ENCODE measurements at places on chromosomes 5 and 9.
A peak's percentile ranks its signal among the peaks of the same experiment; 100 is the strongest.

- no peak for DNase-seq
Observed at GRCh38 chr5:75078027-75078426, 25.7 kb upstream of the GCNT4 start.

- DNase-seq: peak; percentile 68
Observed at GRCh38 chr5:177498013-177498787, 796 bp upstream of the PDLIM7 start.

GRCh38 chr5:71767661-71768060, 48.6 kb downstream of the CARTPT start:
- DNase-seq: no peak

GRCh38 chr5:106116682-106117081, 1554.1 kb downstream of the EFNA5 start:
- no peak for DNase-seq

DNA sequence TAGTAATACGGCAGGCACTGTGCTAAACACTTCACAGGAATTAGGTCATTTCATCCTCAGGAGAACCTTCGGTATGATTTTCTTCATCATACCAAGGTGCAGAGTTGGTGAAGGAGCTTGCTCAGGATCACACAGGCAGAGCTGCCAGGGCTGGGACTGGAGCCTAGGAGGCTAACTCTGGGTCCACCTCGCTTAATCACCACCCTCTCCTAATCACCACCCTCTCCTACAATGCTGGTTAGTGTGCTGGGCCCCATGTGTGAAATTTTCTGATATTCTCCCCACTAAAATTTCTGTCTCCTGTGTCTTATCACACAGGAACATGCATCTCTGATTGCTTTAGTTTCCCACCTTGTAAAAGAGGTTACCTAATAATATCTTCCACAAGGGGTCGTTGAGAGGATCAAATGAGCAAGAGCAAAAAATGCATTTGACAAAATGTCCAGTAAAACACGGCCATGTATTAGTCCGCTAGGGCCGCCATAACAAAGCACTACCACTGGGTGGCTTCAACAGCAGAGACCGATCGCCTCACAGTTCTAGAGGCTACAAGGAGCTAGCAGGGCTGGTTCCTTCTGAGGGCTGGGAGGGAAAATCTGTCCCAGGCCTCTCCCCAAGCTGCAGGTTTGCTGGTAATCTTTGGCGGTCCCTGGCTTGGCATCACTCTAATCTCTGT, 128.2 kb upstream of the NFIB start:
- peak; percentile 64 for DNase-seq

- DNase-seq: no peak
Observed at GRCh38 chr9:87556821-87557220, 59.2 kb downstream of the DAPK1 start.

DNA sequence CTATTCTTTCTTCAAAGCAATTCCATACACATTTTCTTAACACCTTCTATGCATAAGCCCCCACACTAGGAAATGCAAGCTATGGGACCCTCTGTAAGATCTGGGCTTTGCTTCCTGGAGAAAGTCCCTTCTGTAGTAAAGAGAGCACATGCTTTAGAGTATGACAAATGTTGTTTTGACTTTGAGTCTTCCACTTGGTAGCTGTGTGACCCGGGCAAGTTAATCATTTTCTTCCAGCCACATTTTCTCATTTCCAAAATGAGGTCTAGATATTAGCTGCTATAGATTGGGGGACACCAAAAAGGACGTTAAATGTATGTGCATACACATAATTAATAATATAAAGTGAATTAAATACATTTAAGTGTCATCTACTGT, 334.0 kb downstream of the NFIB start:
- no peak for DNase-seq

GRCh38 chr5:99460701-99461100, 531.9 kb upstream of the CHD1 start:
- DNase-seq: no peak

- DNase-seq: no peak
Observed at GRCh38 chr5:448061-448765, 5.2 kb downstream of the EXOC3 start.

- no peak for DNase-seq
Observed at GRCh38 chr9:8362250-8362649, 562.7 kb upstream of the DMAC1 start.

- no peak for DNase-seq
Observed at GRCh38 chr9:71895117-71895516, 15.9 kb downstream of the ABHD17B start.

GRCh38 chr9:122572456-122572855, 10.7 kb downstream of the OR1L8 start:
- no peak for DNase-seq

DNA sequence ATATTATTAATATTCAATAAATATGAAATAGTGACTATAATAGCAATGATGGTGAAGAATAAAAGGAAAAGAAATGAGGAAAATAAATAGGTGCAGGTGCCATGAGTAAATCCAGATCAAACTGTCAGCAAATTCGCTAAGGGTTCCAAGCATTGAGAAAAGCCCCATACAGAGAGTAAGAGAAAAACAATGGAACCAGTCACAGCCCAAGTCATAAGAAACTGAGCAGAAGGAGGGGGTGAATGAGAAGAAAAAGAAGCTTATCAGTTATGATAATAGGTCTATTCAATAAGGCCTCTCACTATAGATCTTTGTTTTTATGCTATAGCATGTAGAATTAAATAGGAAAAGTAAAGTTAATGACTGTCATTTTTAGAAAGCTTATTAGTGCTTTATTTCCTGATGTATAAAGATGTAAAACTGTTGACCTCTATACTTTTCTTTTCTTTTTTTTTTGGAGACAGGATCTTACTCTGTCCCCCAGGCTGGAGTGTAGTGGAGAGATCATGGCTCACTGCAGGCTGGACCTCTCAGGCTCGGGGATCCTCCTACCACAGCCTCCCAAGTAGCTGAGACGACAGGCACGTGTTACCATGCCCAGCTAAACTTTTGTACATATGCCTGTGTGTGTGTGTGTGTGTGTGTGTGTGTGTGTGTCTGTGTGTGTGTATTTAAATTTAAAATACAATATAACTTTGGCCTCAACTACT, 72.4 kb downstream of the FYB1 start:
- DNase-seq: no peak

DNA sequence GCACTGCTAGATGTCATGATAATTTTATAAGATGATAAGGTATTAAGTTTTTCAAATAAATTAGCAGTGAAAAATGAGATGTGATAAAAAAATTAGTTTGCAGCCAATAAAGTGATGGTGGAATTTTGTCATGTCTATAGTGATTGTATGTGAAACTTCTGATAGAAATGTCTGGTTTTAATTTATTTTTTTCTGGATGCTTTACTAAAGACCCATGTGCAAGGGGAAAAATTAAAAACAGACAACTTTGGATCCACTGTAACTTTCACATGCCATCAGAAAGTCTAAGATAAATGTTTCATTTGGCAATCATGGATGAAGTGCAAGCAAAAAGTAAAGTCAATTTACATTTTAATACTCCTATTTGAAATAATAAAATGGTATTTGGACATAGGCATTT, 4.4 kb upstream of the NDUFS4 start:
- no peak for DNase-seq

- DNase-seq: no peak
Observed at GRCh38 chr9:137198902-137199283, 1.6 kb downstream of the TPRN start.

GRCh38 chr5:172707285-172708182, 63.5 kb downstream of the DUSP1 start:
- peak; percentile 48 for DNase-seq

- no peak for DNase-seq
Observed at GRCh38 chr5:99072846-99073245, 144.0 kb upstream of the CHD1 start.

DNA sequence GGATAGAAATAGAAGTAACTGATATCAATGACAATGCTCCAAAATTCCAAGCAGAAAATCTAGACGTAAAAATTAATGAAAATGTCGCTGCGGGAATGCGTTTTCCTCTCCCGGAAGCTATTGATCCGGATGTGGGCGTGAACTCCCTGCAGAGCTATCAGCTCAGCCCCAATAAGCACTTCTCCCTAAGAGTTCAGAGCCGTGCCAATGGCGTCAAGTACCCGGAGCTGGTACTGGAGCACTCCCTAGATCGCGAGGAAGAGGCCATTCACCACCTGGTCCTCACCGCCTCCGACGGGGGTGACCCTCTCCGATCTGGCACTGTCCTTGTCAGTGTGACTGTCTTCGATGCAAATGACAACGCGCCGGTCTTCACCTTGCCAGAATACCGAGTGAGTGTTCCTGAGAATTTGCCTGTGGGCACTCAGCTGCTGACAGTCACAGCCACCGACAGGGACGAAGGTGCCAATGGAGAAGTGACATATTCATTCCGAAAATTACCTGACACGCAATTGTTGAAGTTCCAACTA, 818 bp downstream of the PCDHGA10 start:
- DNase-seq: no peak

- DNase-seq: no peak
Observed at GRCh38 chr9:126692041-126692758, 78.5 kb downstream of the LMX1B start.

GRCh38 chr9:68932458-68932857, 81.5 kb downstream of the PRKACG start:
- no peak for DNase-seq

DNA sequence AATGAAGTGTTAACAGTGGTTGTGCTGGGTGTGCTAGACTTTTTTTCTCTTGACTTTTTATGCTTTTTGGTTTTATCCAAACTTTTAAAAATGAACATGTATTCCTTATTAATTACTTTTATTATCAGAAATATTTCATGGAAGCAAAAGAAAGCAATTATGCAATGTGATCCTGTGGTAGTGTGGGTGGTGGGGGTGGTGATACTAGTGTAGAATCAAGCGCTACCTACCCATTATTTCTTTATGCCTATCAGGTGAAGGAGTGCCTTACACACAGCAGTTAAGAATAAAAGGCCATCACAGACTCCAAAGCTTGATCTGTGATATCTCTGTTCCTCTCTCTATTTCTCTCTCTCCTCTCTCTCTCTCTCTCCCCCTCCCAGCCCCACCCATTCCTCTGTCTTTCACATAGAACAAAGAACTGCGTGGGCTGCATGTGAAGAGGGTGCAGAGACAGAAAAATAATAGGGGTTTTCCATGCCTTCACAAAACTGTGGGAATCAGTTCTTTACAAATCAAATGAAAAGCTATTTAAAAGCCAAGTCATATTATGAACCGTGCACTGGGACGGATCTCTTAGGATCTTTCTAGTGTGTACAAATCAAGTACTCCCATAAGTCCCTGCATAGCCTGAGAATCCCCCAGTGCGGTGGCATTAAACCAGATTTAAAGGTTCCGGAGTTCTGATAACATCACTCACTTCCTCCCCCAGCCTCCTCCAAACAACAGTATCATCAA, 351.2 kb downstream of the RAB3C start:
- no peak for DNase-seq

- DNase-seq: no peak
Observed at GRCh38 chr9:93422977-93423616, 28.4 kb upstream of the FAM120A start.

- no peak for DNase-seq
Observed at GRCh38 chr5:76134646-76135045, 51.5 kb downstream of the SV2C start.

GRCh38 chr5:158487664-158488063, 612.1 kb downstream of the EBF1 start:
- DNase-seq: no peak

Data from endothelial cell (in vitro differentiated cells).